ENCODE measurements at places on chromosomes 11 and 22.

GRCh38 chr11:104191124-104191523 is 27.2 kb upstream of the PDGFD start:
- H3K4me3 ChIP-seq: no peak overlapping the region
- no peaks in the 10 kb centered on the region for H3K4me1 ChIP-seq
- no peak overlapping the region for H3K27ac ChIP-seq
- H3K27me3 ChIP-seq: no peaks in the 10 kb centered on the region
- no peaks in the 10 kb centered on the region for H3K36me3 ChIP-seq

DNA sequence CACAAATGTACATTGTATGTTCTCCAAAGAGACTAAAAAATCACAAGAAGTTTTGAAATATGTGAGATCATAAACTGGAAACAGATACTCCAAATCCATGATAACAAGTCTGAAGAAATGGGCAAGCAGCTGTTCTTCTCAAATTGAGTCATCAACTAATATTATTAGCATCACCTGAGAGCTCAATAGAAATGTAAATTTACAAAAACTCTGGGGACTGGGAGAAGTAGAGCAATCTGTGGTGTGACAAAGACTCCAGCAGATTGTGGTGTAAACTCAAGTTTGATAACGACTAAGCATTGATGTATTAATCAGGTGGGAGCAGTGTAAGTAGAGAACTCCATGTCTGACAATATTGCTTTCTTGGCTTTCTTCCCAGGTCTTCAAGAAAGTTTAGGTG is 53.2 kb downstream of the GLYATL1 start:
- H3K27ac ChIP-seq: no peak overlapping the region
- no peak overlapping the region for H3K4me3 ChIP-seq
- peaks cover 3% of the 10 kb centered on the region for H3K27me3 ChIP-seq
- DNase-seq: no peak
- no peaks in the 10 kb centered on the region for H3K36me3 ChIP-seq

DNA sequence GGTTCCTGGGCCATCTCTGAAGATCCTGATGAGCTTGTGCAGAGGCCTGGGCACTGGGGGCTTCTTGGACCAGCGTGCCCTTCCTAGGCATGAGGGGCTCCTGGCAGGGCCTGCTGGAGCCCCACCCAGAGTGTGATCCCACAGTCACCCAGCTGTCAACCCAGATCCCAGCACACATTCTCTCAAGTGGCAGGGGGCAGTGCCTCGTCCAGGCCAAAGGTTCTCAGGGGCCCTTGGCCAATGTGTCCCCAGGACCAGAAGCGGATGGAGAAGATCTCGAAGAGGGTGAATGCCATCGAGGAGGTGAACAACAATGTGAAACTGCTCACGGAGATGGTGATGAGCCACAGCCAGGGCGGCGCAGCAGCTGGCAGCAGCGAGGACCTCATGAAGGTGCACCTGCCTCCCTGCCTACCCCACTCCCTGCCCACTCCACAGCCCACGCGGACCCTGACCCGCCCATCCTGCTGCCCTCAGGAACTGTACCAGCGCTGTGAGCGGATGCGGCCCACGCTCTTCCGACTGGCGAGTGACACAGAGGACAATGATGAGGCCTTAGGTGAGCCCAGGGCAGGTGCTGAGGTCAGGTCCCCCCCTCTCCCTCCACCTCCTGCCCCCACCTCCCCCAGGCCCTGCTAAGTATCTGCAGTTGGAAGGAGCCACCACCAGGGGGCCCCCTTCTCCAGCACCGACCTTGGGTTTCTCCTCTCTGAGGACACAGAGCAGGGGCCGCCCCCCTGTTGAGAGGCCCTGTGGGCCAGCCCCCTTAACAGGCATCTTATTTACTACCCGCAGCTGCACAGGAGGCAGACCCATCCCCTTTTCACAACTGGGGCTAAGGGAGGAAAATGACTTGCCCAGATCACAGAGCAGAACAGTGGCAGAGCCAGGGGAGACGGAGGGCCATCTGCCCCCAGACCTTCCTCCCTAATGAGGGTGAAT is 14.7 kb downstream of the GGA1 start:
- peaks cover 55% of the 10 kb centered on the region for H3K36me3 ChIP-seq
- H3K27ac ChIP-seq: peak overlapping the region; percentile 26
- no peaks in the 10 kb centered on the region for H3K27me3 ChIP-seq
- H3K4me1 ChIP-seq: peaks cover 55% of the 10 kb centered on the region
- no peak overlapping the region for H3K4me3 ChIP-seq

GRCh38 chr22:44557064-44557748 is 59.2 kb upstream of the RTL6 start:
- no peak overlapping the region for H3K27ac ChIP-seq
- no peaks in the 10 kb centered on the region for H3K36me3 ChIP-seq
- H3K4me3 ChIP-seq: no peak overlapping the region
- H3K4me1 ChIP-seq: no peaks in the 10 kb centered on the region
- H3K27me3 ChIP-seq: peaks cover 3% of the 10 kb centered on the region
- DNase-seq: no peak

DNA sequence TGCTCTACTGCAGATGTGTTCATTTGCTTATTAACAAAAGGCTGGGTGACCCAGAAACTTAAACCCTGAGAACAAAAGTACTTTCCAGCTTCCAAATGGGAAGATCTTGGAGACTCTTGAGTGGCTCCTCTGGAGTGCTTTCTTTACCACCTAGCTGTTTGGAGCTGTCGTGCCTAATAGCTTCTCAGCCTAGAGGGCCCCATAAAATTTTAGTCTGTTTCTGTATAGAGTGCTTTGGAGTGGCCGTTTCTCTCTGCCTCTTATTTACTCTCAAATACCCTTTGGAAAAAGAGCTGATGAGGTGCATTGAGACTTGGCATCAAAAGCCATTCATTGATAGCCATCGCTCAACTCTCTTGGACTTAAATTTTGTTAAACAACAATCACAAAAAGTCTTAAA is 50.7 kb downstream of the ZNRF3 start:
- no peak overlapping the region for H3K27ac ChIP-seq
- no peak for DNase-seq
- peaks cover 12% of the 10 kb centered on the region for H3K27me3 ChIP-seq
- H3K36me3 ChIP-seq: no peaks in the 10 kb centered on the region
- no peak overlapping the region for H3K4me3 ChIP-seq
- H3K4me1 ChIP-seq: no peaks in the 10 kb centered on the region

DNA sequence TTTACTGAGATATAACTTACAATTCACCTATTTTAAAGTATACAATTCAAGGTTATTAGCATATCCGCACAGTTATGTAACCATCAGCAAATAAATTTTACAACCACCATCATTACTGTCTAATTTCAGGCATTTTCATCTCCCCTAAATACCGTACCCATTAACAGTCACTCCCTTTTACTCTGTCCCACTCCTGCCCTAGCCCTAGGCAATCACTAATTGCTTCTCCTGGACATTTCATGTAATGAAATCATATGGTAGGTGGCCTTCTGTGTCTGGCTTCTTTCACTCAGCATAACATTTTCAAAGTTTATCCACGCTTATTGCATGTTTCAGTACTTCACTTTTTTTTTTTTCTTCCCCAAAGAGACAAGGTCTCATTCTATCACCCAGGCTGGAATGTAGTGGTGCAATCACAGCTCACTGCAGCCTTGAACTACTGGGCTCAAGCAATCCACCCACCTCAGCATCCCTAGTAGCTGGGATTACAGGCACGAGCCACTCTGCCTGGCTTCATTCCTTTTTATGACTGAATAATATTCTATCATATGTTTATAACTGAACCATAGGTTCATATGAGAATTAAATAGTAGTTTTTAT is 61.4 kb upstream of the CHRM4 start:
- no peak overlapping the region for H3K4me3 ChIP-seq
- no peaks in the 10 kb centered on the region for H3K27me3 ChIP-seq
- no peak for DNase-seq
- H3K27ac ChIP-seq: no peak overlapping the region

DNA sequence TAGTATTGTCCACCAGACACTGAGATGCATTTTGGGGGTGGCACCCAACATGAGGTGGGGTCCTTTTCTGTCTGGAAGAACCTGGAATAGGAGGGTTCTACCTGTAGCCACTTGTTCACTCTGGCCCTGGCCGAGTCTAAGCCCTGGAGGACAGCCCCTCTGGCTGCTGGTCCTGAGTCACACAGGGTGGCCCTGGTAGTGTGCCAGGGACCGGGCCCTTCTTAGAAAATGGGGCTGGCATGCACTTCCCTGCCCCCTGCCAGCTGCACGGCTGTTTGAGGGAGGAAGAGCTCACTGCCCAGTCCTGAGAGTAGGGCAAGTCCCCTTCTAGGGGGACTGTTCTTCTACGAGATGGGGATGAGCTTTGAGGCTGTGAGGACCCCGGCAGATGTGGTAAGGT is 2.2 kb downstream of the PLCB3 start:
- H3K4me3 ChIP-seq: no peak overlapping the region
- peaks cover 7% of the 10 kb centered on the region for H3K36me3 ChIP-seq
- peaks cover 31% of the 10 kb centered on the region for H3K4me1 ChIP-seq
- no peaks in the 10 kb centered on the region for H3K27me3 ChIP-seq
- H3K27ac ChIP-seq: no peak overlapping the region

- no peaks in the 10 kb centered on the region for H3K4me1 ChIP-seq
- no peak overlapping the region for H3K4me3 ChIP-seq
- H3K27ac ChIP-seq: no peak overlapping the region
- no peaks in the 10 kb centered on the region for H3K27me3 ChIP-seq
These were observed 18.5 kb downstream of the RELT start for GRCh38 chr11:73394416-73395296.

- no peaks in the 10 kb centered on the region for H3K4me1 ChIP-seq
- H3K36me3 ChIP-seq: no peaks in the 10 kb centered on the region
- DNase-seq: no peak
These were observed 25.0 kb upstream of the SLC5A1 start for GRCh38 chr22:32018056-32018455.

DNA sequence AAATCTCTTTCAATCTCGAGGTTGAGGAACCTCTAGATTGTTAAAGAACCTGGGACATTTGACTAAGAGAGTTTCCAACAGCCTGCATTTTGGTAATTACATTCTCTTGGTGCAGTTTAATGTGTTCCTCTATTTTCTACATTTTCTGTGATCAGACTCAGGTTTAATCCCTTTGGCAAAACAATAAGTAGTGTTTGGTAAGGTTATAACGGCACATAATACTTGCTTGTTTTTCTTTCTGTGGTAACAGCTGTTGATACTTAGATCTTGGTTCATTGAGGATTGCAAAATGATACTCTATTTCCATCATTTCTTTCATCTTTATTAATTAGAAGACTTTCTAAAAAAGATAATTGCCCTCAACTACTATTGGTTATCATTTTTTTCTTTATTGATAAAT is 271.3 kb downstream of the SBF2 start:
- no peak overlapping the region for H3K4me3 ChIP-seq
- H3K4me1 ChIP-seq: no peaks in the 10 kb centered on the region
- H3K27ac ChIP-seq: no peak overlapping the region
- no peaks in the 10 kb centered on the region for H3K27me3 ChIP-seq
- DNase-seq: no peak
- H3K36me3 ChIP-seq: no peaks in the 10 kb centered on the region

GRCh38 chr22:36797374-36797773 is 19.5 kb downstream of the PVALB start:
- no peaks in the 10 kb centered on the region for H3K36me3 ChIP-seq
- DNase-seq: no peak

- H3K4me3 ChIP-seq: no peak overlapping the region
- no peaks in the 10 kb centered on the region for H3K27me3 ChIP-seq
- no peak overlapping the region for H3K27ac ChIP-seq
These were observed 5.7 kb downstream of the TAF1D start for GRCh38 chr11:93735627-93736026.

- H3K27ac ChIP-seq: no peak overlapping the region
- no peaks in the 10 kb centered on the region for H3K27me3 ChIP-seq
- DNase-seq: no peak
- no peaks in the 10 kb centered on the region for H3K36me3 ChIP-seq
- H3K4me3 ChIP-seq: no peak overlapping the region
- no peaks in the 10 kb centered on the region for H3K4me1 ChIP-seq
These were observed 68.3 kb downstream of the CTTN start for GRCh38 chr11:70466596-70466995.

DNA sequence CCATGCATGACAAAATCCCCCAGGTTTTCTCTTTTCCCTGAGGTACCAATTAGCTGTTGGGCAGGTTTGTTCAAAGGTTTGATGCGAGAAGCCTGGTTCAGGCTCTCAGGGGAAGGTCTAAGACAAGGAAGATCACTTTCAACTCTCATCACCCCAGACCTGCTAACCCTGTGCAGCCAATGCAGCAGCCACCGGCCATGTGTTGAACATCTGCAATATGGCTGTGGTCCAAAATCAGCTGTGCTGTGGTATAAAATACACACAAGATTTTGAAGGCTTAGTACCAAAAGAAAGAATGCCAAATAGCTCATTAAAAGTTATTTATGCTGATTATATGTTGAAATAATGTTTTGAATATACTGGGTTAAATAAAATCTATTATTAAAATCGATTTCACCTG is 58.5 kb downstream of the SMCO4 start:
- no peak overlapping the region for H3K27ac ChIP-seq
- peaks cover 2% of the 10 kb centered on the region for H3K36me3 ChIP-seq
- no peaks in the 10 kb centered on the region for H3K27me3 ChIP-seq

DNA sequence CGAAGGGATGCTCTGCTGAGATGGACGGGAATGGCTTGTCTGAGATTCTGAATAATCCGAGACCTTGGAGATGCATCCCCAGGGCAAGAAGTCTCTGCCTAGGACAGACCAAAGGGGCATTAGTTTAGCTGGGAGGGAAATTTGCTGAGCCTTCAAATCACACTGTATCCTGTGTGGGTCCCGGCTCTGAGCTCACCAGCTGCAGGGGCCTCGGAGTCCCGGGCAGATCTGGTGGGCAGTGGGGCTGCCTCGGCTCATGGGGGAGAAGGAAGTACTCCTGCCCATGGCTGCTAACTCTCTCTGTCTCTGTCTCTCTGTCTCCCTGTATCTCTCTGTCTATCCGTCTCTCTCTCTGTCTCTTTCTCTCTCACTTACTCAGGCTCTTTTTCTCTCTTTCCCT is 522.4 kb downstream of the TBC1D22A start:
- no peak overlapping the region for H3K4me3 ChIP-seq
- peaks cover 2% of the 10 kb centered on the region for H3K27me3 ChIP-seq
- H3K36me3 ChIP-seq: no peaks in the 10 kb centered on the region

DNA sequence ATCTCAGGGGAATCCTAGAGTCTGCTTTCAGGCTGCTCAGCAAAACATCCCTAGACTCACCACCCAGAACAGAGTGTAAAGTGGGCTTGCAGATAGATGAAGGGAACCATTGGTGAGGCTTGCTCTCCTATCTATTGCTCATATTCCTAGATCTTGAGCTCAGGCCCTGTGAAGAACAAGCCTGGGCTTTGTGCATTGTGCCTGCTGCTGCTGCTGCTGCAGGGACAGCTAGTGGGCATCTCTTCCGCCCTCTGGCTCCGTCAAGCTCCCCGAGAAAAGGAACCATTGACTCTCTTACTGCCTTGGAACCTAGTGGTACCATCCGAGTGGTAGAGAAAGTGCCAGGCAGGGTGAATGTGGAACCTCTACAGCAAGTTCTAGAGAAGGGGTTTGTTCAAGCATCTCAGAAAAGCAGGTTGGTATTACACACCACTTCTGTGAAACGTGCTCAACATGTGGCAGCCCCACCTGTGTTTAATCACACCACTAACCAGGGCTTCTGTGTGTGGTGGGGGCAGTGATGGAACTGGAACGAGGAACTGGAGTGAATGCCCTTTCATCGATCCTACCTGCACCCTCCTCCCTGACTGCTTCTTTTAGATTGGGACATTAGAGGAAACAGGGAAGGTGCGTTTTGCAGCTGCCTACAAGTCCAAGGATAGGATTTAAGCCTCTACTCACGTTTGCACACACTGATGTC is 4.4 kb downstream of the BACE1-AS start:
- no peak overlapping the region for H3K27ac ChIP-seq
- H3K36me3 ChIP-seq: peaks cover 2% of the 10 kb centered on the region
- no peaks in the 10 kb centered on the region for H3K27me3 ChIP-seq

- H3K4me1 ChIP-seq: no peaks in the 10 kb centered on the region
- H3K4me3 ChIP-seq: no peak overlapping the region
- no peak for DNase-seq
- no peaks in the 10 kb centered on the region for H3K36me3 ChIP-seq
These were observed 235.3 kb downstream of the CSNK2A3 start for GRCh38 chr11:11117730-11118129.

Measured in CD4-positive, alpha-beta T cell (primary cell).